ENCODE measurements at places on chromosomes 2 and 18. TPM values are rescaled to one million over a fixed set of nuclear protein-coding genes. Genes with fewer than 3 reads are reported as not detected.
A peak's percentile ranks its signal among the peaks of the same experiment; 100 is the strongest.

DNA sequence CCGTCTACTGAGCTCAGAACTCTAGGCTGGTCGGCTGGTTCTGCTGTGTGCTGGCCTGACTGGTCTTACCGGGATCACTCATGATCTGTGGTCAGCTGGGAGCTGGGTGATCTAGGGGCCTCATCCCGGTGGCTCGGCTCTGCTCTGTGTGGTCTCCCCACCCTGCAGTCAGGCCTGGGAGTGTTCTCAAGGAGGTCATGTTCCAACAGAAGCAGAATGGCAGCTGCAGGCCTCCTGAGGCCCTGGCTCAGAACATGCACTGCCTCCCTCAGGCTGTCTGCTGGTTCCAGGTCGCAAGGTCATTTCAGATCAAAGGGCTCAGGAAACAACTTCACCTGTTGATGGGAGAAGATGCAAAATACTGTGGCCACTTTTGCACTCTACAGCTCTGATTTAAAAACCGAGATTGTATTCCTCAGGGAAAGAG lies 81.1 kb upstream of the RFX8 start:
- H3K27ac ChIP-seq: no peak overlapping the region
- peaks cover 18% of the 10 kb centered on the region for H3K4me1 ChIP-seq
- peaks cover 1% of the 10 kb centered on the region for H3K27me3 ChIP-seq
- DNase-seq: no peak
- no peak overlapping the region for H3K4me3 ChIP-seq

The CCDC102B gene
- 8.2 TPM for total RNA-seq

The EVX2 gene
- total RNA-seq: not detected

The AQP12A gene
- total RNA-seq: not detected

GRCh38 chr18:49052891-49053644 lies 102.3 kb upstream of the SMAD7 start:
- no peak overlapping the region for H3K27ac ChIP-seq
- peaks cover 3% of the 10 kb centered on the region for H3K27me3 ChIP-seq
- H3K4me1 ChIP-seq: peaks cover 12% of the 10 kb centered on the region

The LIMS3 gene
- 10.0 TPM for total RNA-seq

- H3K36me3 ChIP-seq: no peaks in the 10 kb centered on the region
- H3K4me1 ChIP-seq: peaks cover 3% of the 10 kb centered on the region
- H3K27ac ChIP-seq: no peak overlapping the region
- no peak overlapping the region for H3K4me3 ChIP-seq
- H3K27me3 ChIP-seq: peaks cover 2% of the 10 kb centered on the region
Measured at GRCh38 chr2:45974762-45975408, 322.3 kb upstream of the EPAS1 start.

- H3K27ac ChIP-seq: no peak overlapping the region
- H3K4me1 ChIP-seq: peaks cover 15% of the 10 kb centered on the region
- no peak for DNase-seq
- H3K4me3 ChIP-seq: no peak overlapping the region
Measured at GRCh38 chr2:163351143-163351542, 384.7 kb downstream of the FIGN start.

DNA sequence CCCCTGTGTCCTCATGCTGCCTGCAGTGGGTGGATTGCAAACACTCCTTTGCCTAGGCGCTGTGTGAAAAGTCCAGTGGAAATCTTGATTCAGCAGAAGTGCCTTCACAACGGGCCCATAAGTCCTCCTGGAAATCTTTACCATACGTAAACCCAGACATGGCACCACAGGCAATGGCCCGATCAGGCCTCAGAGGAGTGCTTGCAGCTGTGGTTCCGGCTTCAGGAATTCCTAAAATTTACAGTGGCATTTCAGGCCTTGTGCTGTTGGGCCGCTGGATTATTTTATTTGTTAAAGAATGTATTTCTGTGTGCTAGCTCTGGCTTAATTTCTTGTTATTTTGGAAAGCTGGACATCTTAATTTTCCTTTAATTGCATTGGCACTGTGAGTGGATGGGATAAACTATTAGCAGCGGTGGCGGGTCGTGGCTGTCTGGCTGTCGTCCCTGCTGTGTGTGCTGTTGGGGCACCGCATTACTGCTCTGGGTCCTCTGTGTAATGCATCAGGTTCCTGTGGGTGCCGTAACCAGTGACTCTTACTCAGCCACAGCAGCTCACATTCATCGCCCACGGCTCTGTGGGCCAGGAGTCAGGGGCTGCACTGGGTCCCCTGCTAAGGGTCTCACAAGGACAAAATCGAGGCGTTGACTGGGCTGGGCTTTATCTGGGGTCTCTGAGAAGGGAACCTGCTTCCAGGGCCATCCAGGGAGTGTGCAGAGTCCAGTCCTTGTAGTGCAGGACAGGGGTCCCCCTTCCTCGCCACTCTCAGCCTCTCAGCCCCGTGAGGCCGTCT lies 73.1 kb downstream of the RTP5 start:
- peaks cover 10% of the 10 kb centered on the region for H3K27me3 ChIP-seq
- H3K4me3 ChIP-seq: no peak overlapping the region
- H3K4me1 ChIP-seq: no peaks in the 10 kb centered on the region
- H3K27ac ChIP-seq: no peak overlapping the region

The C1GALT1C1L gene
- total RNA-seq: 0.31 TPM

DNA sequence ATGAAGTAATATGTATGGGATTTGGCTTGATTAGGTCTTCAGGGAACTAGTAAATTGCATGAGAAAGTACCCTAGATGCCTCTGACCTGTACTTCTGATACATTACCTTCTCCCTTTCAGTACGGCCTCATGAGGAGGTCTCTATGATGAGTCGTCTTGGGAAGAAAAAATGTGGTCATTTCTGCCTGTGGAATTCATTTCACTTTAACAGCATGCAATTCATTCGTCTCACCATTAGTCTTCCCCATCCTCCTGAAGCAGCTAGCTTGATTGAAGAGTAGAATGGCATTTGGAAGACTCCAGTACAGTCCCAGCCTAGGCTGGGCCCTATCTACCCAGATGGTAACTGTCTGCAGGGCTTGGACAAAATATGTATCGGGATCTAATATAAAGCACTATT lies 52.2 kb downstream of the TMX3 start:
- no peaks in the 10 kb centered on the region for H3K36me3 ChIP-seq
- no peak overlapping the region for H3K27ac ChIP-seq
- peaks cover 3% of the 10 kb centered on the region for H3K27me3 ChIP-seq
- peaks cover 2% of the 10 kb centered on the region for H3K4me1 ChIP-seq

The REG3A gene
- not detected for total RNA-seq

The CNDP1 gene
- not detected for total RNA-seq

GRCh38 chr18:62715759-62716615 lies 646 bp downstream of the PHLPP1 start:
- H3K36me3 ChIP-seq: peaks cover 14% of the 10 kb centered on the region
- H3K4me3 ChIP-seq: no peak overlapping the region
- peaks cover 20% of the 10 kb centered on the region for H3K27me3 ChIP-seq
- no peak overlapping the region for H3K27ac ChIP-seq
- H3K4me1 ChIP-seq: peaks cover 36% of the 10 kb centered on the region

- no peak overlapping the region for H3K27ac ChIP-seq
- H3K4me3 ChIP-seq: no peak overlapping the region
- H3K4me1 ChIP-seq: peaks cover 4% of the 10 kb centered on the region
Measured at GRCh38 chr2:215881582-215881981, 131.8 kb downstream of the MREG start.

DNA sequence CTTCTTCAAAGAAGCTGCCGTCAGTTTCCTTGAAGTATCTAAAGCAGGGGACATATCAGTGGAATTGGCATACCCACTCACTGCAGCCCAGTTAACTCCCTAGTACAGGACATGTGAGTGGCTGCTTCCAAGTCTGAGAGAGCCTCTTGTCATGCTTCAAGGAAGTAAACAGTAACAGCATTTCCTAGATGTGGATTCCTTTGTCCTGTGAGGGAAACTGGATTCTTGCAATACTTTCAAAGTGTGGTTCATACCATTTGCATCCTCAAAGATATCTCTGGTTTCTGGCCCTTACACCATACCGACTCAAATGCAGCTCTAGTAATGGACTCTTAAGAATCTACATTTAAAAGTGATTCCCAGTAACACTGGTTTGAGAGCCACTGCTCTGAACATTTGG lies 87.2 kb downstream of the ESCO1 start:
- H3K4me3 ChIP-seq: peak overlapping the region; percentile 33
- H3K27ac ChIP-seq: peak overlapping the region; percentile 38
- peaks cover 64% of the 10 kb centered on the region for H3K36me3 ChIP-seq
- DNase-seq: no peak

DNA sequence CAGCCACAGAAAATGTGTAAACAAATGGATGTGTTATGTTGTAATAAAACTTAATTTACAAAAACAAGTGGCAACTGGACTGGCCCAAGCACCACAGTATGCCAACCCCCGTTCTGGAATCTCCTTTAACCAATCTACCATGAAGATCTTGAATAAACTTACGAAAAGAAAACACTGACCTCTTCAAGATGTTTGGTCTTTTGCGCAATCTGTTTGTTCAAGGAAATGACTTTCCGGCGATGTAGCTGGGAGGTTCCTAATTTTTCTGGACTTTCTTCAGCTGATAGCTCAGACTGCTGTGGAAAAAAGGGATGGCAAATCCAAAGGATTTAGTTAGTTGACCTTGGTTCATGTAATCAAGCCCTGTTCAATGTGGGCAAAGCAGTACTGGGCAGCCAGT lies 55.7 kb downstream of the CCDC93 start:
- H3K27me3 ChIP-seq: no peaks in the 10 kb centered on the region
- peaks cover 40% of the 10 kb centered on the region for H3K4me1 ChIP-seq

DNA sequence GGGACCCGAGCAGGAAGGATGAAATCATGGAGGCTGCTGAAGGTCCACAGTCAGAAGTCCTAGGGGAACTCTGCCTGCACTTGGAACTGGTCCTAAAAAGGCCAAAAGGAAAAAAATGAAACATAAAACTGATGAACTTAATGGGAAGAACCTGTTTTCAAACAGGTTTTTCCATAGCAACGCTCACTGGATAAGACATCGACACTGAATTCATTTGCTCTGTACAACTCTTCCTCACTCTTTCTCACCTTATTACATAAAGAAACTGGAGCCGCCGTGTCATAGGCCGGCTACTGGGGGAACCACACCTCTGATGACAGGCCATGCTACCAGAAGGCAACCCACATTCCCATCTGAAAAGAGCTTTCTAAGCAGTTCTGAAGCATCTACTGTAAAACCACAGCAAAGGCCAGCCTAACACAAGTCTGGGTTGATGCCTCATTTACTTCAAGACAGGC lies 83.6 kb downstream of the FARSB start:
- no peak for DNase-seq
- no peaks in the 10 kb centered on the region for H3K36me3 ChIP-seq
- H3K27ac ChIP-seq: no peak overlapping the region
- H3K4me1 ChIP-seq: peaks cover 5% of the 10 kb centered on the region

The SULT6B1 gene
- not detected for total RNA-seq

The GPR45 gene
- 0.21 TPM for total RNA-seq

DNA sequence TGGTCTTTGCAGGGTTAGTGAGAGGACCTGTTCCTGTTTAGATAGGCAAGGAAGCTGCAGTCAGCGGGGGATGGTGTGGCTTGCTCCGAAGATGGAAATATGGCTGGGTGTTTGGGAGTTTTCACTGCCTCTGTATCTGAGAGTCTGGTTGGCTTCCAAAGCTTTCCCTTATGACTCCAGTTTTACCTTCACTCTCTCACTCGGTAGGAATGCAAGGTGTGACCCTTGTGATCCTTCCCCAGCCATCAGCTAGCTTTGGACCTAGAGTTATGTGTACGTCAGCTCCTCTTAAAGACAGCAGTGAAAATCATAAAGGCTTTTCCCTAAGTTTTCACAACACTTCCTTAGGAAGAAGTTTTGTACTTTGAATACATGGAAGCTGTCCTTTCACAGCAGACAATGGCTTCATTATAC lies 35.5 kb upstream of the TMEM87B start:
- H3K27ac ChIP-seq: peak overlapping the region; percentile 98
- peaks cover 4% of the 10 kb centered on the region for H3K27me3 ChIP-seq
- H3K4me1 ChIP-seq: peaks cover 37% of the 10 kb centered on the region
- H3K36me3 ChIP-seq: peaks cover 19% of the 10 kb centered on the region

DNA sequence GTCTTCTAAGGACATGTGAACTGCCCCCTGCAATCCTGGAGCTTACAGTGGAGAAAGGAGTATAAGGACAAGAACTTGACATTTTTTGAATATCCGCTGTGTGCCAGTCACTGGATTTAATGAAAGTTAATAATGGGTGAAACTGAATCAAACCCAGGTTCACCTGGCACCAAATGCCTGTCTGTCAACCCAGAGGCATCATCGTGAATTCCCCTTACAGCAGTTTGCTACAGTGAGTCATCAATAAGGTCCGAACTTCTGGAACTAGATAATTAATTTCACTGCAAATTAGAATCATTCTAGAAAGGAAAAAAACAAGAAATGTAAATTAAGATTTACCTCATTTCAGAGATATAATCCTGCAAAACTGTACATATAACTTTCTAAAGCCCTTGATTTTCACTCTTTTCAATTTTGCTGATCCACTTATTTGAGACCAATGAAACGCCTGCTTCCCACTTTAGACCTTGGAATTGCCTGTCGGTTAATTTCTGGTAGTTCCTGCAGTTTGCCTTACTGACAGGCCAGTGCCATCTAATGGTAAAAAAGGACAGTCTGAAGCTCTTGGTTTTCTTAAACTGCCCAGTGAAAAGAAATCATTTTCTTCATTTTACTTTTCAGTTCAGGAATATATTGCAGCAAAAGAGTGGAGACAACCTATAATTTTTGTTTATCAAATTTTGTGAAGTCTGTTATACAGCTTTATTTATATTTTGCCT lies 8.2 kb downstream of the DSG2 start:
- no peaks in the 10 kb centered on the region for H3K27me3 ChIP-seq
- no peak for DNase-seq
- H3K27ac ChIP-seq: no peak overlapping the region

The BOLL gene
- total RNA-seq: not detected

Data from endothelial cell (in vitro differentiated cells).